SHP77 (cell line): ENCODE measurements at places on chromosomes 1 and 21.

GRCh38 chr1:144101397-144102045 is 129.7 kb upstream of the FAM72C start:
- no peak for DNase-seq

DNA sequence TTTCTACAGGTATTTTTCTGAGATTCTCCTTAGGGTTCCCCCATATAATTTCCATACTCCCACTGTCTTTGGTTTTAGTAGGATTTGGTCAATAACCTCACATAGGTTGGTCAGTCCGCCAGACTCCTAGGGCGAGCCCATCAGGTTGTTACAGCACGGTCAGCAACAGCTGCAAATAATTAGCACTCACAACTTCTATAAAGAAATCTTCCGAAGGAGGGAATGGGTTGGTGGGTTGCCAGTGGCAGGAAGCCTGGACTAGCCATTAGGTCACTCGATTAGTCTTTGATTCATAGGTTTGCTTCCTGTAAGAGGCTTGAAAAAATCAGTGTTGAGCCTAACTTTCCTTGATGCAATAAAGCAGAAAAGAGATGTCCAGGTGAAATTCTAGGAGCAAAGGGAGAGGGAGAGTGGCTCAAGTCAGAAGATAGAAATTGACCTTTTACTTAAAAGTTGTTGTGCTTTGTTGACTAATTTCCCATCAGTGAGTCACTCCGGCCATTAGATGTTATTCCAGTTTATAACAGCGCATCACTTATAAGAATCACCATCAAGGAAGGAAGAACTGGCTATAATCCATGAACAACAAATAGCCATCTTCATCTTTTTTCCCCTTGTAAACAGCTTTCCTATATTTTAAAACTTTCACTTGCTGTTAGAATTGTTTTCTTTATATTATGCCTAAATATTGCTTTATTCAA is 88.3 kb downstream of the TPR start:
- DNase-seq = no peak

GRCh38 chr1:186152620-186153239 is 222.3 kb downstream of the TPR start:
- DNase-seq = no peak

GRCh38 chr21:35234725-35235124 is 185.6 kb upstream of the RUNX1 start:
- DNase-seq = no peak

GRCh38 chr1:8274352-8274751 is 43.6 kb upstream of the SLC45A1 start:
- no peak for DNase-seq

DNA sequence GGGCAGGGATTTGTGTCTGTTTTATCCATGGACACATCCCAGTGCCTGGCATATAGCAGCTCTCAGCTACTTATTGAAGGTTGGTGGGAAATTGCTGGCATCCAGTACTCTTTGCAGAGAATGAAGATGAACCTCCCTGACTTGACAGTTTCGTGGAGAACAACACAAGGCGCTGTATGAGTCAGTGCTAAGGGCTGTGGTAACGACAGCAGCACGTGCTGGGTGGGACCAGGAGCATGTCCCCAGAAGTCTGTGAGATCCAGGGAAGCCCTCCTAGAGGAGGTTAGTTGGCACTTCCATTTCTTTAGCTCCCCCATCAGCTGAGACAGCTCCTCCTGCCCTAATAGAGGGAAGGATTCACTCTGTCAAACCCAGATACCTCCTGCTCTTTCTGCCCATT is 25.9 kb upstream of the IL19 start:
- no peak for DNase-seq
